ENCODE measurements at places on chromosomes 3 and 15.

GRCh38 chr3:119148493-119149180 lies 2.7 kb downstream of the TEX55 start:
- no peak for DNase-seq

GRCh38 chr3:14938954-14939353 lies 8.4 kb upstream of the NR2C2 start:
- DNase-seq = no peak

DNA sequence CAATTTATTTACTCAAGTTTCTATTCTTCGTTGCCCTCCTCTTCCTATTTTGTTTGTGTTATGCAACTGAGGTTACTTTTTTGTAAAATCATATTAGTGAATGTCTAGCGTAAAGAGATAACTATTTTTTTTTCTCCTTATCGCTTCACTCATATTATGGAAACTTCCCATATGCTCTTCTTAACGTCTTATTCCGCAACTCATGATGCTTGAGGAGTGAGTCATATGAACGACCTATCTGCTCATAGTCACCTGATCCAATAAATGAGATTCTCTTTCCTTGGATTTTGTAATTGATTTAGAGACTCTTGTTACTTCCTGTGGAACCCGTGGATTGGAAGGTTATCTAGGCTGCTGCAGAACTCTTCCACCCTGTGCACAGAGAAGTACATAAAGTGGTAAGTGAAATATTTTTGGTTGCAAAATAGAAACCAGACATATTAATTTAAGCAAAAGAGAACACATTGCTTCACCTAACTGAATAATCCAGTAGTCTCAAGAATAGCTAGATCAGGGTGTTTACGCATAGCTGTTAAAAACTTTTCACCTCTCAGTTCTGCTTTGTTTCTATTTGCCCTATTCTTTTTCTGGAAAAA lies 719.3 kb upstream of the SGO1 start:
- no peak for DNase-seq

- DNase-seq = no peak
Observed at GRCh38 chr3:46100812-46101211, 73.5 kb upstream of the XCR1 start.

DNA sequence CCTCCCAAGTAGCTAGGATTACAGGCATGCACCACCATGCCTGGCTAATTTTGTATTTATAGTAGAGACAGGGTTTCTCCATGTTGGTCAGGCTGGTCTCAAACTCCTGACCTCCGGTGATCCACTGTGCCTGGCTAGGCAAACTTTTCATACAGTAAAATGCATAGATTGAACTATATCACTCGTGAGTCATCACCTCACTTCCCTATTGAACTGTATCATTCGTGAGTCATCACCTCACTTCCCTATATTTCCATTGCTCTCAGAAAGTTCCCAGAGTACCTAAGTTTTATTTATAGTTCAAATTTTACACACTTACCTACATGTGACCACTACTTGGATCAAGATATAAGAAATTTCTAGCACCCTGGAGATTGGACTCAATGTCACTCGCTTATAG lies 73.6 kb upstream of the ACAD9 start:
- no peak for DNase-seq

DNA sequence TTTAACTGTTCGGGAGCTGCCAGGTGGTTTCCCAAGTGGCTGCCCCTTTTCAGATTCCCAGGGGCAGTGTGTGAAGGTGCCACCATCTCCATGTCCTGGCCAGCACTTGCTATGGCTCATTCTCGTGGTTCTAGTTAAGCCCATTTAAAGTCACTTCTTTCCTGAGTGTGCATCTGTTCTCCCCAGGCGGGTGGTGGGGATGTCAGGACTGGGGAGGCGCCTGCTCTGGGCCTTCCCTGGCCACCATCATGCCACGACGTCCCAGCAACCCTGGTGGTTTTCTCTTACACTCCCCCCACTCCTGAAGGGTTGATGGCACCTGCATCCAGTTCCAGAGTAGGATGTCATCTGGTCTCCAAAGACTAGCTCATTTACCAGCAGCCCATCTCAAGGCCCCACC lies 56.8 kb upstream of the TAMM41 start:
- no peak for DNase-seq

DNA sequence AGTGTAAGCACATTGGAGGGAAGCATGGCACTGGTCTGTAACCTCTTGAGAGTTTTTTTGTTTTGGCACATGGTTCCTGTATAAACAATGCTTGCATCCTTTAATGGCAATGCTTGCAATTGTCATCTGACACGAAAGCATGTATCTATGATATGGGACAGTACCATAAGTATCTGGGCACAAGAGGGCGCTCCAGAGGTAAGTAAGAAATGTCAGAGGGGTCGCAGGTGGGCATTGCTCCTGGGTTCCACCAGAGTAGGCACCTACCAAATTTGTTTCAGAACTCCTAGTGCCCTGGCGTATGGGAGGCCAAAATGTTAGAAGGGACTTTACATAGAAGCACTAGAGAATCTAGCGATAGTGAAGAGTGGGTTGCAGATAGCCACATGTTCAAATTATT lies 58.7 kb upstream of the BCHE start:
- no peak for DNase-seq

DNA sequence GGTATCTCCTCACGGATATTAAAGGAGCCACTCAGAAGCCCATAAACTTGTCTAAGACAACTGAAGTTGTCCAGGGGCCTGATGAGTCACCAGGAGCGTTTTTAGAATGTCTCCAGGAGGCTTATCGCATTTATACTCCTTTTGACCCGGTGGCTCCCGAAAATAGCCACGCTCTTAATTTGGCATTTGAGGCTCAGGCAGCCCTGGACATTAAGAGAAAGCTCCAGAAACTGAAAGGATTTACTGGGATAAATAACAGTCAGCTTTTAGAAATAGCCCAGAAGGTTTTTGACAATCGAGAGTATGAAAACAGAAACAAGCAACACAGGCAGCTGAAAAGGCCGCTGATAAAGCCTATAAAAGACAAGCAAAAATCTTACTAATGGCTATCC lies 4.1 kb downstream of the DET1 start:
- no peak for DNase-seq

DNA sequence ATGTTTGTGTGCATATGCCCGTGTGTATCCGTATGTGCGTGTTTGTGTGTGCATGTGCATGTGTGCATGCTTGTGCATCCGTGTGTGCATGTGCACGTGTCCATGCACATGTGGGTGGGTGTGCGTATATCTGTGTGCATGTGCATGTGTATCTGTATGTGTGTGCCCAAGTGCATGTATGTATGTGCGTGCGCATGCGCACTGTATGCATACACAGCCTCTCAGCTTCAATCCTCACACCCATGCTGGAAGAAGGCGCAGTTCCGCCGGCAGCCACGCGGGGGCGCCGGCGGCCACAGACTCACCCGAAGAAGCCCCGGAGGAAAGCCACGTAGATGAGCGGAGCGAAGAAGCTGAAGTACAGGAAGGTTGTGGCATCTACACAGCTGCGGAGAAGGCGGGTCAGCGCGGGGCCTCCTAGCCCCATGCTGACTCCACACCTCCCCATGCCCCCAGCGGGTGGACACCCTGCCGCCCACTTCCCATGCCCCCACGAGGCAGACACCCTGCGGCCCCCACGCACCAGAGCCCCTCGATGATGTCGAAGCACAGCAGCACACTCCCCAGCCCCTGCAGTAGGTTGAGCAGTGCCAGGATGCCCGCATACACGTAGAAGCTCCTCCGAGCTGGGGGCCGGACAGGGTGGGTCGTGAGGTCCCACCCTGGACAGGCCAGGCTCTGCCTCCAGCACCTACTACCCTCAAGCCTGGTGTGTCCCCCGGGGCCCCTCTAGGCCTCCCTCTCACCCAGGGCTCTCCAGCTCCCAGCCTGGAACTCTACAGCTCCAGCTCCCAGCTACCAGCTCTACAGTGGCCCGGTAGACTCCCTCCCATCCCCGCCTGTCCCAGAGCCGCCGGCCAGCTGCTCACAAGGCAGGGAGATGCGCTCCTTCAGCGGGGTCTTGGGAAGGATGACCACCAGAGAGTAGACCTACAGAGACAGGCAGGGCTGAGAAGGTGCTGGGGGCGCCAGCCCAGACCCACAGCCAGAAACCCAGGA lies 15.4 kb downstream of the TPRA1 start:
- peak; percentile 95 for DNase-seq

DNA sequence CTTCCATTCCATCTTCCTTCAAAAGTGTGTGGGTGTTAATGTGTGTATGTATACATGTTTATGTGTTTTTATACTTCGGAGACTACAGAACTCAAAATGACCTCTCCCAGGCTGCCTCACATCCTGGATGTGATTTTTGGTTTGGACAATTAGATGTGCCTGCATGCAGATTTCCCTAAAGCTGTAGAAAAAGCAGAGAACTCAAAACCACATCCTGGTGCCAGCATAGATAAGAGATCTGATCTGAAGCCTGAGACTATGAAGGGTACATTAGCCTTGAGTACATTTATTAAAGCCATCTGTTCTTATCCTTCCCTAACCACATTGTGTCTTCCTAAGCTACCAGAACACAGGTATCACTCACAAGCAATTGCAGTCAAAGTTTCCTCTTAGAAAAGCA lies 319.4 kb upstream of the RASGRP1 start:
- no peak for DNase-seq

GRCh38 chr3:176873261-176873660 lies 324.0 kb downstream of the TBL1XR1 start:
- no peak for DNase-seq

DNA sequence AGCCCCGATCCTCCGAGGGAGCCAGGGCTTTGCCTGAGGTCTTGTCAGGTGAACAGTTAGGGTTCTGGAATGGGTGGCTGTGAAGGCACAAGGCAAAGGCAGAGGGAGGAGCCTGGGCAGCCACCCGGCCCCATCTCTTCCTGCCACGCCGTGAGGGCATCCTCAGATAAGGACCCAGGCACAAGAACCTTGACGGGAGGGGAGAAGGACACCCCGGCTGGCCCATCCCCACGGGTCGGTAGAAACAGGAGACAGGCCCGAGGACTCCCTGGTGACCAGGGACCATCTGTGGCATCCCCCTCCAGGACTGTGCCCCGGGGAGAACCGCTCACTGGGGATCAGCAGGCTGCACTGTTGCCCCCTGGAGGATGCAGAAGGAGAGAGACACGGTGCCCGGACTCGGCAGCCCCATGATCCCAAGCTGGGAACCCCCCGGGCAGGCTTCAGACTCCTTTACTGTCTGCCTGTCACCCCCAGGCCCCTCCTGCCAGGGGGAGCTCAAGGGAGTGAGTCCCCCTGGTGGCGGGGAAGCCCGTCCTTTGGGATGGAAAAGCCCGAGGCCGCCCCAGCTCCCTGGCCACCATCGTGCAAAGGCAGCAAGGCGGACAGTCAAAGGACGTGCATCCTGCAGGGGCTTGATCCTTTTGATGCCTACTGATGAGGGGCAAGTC lies 12.3 kb upstream of the PCSK6 start:
- DNase-seq = no peak

DNA sequence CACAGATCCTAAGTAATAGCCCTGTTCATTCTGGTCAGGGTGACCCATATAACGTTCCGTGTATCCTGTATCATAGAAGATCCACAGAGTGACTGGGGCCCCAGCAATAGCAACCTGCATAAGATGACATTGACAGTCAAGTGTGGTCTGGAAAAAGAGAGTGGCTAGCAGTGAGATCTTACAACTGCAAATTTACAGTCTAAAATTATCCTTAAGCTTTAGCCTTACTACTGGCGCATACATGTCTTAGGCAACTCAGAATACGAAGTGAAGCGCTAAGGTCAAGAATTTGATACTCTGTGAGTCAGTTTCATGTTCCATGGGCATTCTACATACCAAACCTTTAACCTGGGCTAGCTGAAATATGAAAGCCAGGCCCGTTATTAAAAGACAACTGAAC lies 29.2 kb upstream of the IGDCC4 start:
- DNase-seq = no peak

DNA sequence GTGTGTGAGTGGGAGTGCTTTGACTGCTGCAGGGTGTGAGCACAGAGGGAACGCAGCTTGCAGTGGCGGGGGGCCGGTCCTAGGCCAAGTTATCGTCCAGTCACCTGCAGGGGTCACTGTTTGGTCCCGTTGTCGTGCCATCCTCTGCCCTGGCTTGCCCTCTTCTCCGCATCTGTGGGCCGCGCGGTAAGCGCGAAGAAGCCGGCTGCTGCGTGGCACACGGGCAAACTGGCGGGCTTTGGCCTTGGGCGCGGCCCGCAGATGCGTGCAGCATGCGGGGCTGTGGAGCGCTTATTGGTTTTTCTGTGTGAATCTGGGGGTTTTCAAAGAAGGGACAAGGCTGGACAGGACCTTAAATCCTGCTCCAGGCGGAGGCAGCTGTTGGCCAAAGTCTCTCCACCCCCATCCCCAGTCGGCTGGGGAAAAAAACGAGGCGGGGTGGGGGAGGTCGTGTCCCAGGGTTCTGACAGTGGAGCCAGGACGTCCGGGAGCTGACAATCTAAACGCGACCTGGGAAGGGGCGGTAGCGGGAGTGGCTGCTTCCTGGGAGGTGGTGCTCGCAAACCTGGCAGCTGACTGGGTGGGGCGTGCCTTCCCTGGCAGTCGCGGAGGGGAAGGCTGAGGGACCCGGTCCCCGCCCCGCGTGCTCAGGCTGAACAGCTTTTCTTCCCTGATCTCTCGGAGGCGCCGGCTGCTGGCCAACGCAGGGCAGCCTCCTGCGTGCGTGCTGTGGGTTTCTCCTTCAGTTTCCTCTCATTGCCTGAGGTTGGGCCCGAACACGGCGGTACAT lies 39.7 kb upstream of the VEPH1 start:
- DNase-seq = no peak

DNA sequence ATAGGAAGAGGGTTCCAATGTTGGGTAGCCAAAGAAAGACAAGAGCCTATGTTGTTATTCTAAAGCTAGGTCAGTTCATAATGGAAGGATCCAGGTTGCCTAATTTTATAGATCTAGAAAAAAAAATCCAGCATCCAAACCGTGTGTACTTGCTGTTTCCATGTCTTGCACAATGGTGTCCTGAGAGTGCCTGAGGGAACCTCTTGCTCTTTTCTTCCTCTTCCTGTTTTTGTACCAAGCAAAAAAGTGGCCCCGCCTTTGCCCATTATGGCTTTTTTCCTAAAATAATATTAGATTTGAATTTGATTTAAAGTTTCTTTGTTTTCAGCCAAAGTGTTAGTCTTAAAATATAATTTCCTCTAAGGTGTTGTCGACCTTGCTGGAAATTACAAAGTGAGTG lies 224.4 kb downstream of the RYR3 start:
- DNase-seq = no peak

DNA sequence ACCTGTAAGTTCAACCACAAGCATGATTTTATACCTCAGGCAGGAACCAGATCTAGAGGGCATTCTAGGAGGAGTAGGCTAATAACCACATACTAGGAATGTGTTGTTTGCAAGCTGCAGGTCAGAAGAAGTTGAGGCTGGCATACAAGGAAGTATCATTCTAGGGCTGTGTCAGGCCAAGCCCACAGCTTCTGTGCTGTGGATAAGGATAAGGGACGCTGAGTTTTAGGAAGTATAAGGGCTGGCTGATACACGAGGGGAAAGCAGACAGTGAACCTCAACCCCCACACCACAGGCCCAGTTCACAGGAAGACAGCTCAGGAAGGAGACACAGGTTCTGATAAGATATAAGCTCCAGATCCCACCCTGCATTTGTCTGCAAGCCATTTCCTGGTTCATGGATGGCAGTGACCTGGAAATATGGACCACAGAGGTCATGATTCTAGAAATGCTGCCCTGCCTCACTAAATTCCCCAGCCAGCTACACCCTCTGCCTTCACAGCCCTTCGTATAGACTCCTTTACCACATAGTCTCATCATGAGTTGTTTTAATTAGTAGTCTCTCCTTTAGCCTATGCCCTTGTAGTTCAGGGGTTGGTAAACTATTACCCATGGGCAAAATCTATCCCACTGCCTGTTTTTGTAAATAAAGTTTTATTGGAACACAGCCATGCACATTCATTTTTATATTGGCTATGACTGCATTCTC lies 260.7 kb downstream of the OPA1 start:
- no peak for DNase-seq

- DNase-seq = no peak
Observed at GRCh38 chr3:59559721-59560435, 510.1 kb upstream of the CFAP20DC start.

Measured in GM19239 (cell line).